Stimulated activated CD4-positive, alpha-beta T cell treated with anti-CD3 and anti-CD28 coated beads, Interleukin-1b, Interleukin-23, amount 100 ng/mL, for 1 hour (primary cell): ENCODE measurements at places on chromosomes 13 and 19.

GRCh38 chr13:103839460-103839859, 773.2 kb upstream of the SLC10A2 start:
- DNase-seq = no peak

- DNase-seq = no peak
Measured at GRCh38 chr19:2327773-2328400, 499 bp downstream of the LSM7 start.

DNA sequence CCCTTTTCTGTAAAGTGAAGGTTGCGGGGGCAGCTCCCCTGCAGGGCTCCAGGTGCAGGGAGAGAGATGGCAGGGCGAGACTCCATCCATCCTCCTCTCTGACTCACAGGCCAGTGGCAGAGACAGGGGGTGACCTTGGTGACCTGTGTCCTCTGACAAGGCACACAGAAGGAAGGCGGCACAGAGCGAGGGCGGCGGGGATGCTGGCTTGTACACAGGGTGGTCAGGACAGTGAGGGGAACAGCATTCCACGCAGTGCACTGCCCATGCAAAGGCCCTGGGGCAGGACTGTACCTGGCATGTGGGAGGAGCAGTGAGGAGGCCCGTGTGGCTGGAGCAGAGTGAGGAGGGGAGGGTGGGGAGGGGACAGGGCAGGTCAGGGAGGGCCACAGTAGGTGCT, 7.7 kb downstream of the NDUFA11 start:
- DNase-seq = no peak

- no peak for DNase-seq
Measured at GRCh38 chr19:28026636-28027035, 1186.3 kb downstream of the UQCRFS1 start.

DNA sequence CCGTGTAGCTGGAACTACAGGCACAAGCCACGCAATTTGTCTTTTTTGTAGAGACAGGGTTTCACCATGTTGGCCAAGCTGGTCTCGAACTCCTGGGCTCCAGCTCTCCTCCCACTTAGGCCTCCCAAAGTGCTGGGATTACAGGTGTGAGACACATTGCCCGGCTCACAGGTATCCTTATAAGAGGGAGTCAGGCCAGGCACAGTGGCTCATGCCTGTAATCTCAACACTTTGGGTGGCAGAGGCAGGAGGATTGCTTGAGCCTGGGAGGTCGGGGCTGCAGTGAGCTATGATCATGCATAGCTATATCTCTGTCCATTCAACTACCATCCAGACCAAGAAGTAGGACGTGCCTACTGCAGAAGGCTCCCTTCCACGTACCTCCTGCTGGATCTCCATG, 10.2 kb upstream of the IGLON5 start:
- no peak for DNase-seq

- DNase-seq = no peak
Measured at GRCh38 chr13:47000165-47000564, 103.3 kb upstream of the HTR2A start.

DNA sequence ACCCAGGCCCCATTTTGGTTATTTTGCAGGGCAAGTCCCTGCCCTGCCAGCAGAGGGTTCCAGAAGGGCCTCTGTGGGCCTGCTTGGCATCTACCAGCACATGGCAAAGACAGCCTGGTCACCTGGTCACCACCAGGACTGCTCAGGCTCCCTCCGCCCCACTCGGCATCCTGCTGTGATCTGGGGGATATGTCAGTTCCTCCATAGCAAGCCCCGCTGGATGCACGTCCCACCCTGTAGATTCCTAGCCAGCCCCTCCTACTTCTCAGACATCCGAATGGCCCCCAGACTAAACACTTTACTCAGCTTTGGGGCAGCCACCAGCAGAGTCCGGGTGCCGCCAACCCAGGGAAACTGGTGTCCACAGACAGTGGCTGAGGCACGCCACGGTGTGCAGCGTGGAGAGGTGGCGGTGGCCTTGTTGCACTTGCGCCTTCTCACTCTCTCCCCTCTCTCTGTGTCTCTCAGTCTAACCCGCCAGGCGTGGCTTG, 31.8 kb upstream of the USE1 start:
- DNase-seq = no peak

- no peak for DNase-seq
Measured at GRCh38 chr19:56110515-56111448, 10.3 kb downstream of the ZNF787 start.

GRCh38 chr19:5354403-5354802, 13.8 kb upstream of the PTPRS start:
- no peak for DNase-seq

DNA sequence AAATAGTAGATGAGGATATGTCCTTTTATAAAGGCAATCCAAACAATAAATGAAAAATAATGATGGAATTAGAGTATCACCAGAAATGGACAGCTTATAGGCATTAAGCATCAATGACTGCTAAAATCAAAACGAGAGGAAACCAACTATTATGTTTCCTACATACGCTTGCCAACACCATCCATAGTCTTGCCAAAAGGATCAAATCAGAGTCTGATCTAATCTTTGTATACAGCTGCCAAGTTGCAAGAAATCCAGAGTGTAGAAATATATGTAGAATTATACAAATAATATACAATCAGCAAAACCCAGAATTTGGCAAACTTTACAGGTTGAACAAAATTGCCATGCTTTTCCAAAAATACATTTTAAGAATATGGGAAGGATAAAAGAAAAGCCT, 1661.6 kb downstream of the SLITRK1 start:
- DNase-seq = no peak

GRCh38 chr19:14992780-14993179, 13.1 kb upstream of the SLC1A6 start:
- no peak for DNase-seq

DNA sequence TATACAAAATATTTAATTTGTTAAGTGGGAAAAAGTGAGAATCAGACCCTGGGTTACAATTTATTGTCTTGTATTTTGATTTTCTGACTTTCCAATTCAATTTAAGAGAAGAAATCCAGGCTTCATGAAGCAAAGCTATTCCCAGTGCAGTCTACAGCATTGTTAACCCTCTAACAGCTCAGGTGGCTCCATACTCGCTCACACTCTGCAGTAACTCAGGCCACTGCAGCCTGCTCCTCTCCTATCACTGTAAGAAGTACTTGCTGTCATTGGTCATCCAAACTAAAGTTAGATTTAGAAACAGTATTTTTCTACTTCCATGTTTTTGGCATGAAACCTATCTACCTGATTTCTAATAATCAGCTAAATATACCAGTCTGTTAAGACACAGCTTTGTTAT, 830.3 kb downstream of the PCDH9 start:
- DNase-seq = no peak

GRCh38 chr19:13985771-13986347, 20.3 kb downstream of the RFX1 start:
- DNase-seq = no peak

DNA sequence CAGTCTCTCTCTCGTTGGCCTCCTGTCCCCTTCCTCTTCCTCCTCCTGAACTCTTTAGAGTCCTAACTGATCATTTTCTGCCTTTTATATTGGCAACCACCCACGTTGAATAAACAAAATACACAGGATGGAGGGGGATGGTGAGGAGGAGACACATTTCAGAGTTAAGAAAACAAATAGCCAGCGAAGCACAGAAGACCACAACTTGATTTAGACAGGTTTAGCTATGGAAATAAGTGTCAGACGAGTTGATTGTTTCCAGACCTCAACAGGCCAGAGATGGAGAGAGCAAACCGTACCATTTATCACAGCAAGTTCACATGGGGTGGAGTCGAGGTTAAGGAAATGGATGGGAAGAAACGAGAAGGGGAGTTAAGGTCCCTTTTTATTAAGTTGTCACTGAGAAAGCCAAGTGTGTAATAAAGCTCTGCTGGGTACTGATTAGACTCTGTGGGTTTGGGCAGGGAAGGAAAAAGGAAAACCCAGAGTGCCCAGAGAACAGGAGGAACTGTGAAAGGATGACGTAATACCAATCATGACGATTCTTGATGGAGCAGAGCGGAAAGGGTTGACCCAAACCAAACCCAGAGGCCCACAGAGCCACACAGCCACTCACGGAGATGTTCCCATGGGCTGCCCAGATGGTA, 11.1 kb upstream of the SERP2 start:
- no peak for DNase-seq

- no peak for DNase-seq
Measured at GRCh38 chr13:49655906-49656305, 27.6 kb downstream of the ARL11 start.

- no peak for DNase-seq
Measured at GRCh38 chr19:492091-492531, 4.2 kb upstream of the MADCAM1 start.

DNA sequence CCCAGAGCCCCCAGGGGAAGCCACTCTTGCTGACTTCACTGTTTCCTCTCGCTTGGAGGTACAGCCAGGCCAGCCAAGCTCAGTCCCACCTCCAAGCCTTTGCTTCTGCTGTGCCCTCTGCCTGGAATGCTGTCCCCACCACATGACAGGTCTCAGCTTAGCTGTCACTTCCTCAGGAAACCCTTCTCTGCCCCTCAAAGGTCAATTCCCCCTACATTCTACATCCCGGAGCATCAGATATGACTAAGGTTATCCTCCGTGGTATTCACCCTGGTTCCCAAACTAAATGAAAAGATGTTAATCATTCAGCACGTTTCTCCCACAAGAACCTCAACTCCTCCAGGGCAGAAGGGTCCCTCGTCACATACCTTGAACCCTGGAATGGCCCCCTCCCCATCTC, 53.5 kb downstream of the PTPRS start:
- no peak for DNase-seq

GRCh38 chr13:86932776-86933334, 738.3 kb upstream of the SLITRK5 start:
- DNase-seq = no peak

DNA sequence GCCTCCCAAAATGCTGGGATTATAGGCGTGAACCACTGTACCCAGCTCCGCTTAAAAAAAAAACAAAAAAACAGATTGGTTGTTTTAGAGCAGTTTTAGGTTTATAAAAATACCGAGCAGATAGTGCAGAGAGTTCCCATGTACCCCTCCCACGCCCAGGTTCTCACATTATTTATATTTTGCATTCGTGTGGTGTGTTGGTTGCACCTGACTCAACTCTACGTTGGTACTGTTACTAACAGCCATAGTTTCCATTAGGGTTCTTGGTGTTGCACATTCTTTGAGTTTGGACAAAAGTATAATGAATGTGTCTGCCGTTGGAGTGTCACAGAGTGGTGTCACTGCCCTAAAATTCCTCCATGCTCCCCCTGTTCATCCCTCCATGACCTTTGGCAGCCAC, 29.1 kb downstream of the MYO9B start:
- DNase-seq = no peak

DNA sequence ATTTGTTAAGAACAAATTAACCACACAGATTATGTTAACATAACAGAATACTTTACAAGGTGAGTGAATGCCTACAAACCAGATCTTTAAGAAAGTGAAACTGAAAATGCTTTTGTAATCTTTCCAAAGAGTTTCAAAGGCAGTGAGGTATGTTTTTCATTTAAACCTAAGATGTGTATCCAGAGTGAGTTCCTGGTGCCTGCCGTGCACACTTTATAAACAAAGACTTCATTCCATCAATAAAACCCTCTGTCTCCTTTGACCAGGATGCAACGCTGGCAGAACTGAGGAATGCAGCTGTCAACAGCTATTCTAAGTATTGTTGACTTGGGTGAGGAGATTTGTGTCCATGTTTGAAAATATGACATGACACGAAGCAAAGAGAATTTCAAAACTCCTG, 344.6 kb downstream of the DNAJC15 start:
- DNase-seq = no peak

DNA sequence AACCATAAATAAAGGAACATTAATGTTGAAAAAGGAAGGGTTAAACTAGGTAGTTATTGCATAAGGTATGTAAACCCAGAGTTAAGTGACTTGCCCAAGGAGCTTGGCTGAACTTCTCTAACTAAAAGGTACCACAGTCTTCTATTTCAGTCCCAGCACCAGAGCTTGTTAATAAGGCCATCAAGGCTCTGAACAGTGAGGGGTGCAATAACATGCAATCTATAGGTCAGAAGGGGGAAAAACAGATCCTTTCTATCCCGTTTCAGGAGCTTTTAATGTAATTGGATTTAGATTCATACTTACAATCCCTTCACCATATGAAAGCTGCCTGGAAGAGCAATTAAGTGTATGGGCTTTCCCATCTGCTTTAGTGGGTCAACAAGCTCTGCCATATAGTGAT, 441.5 kb upstream of the SPRY2 start:
- DNase-seq = no peak

- DNase-seq = no peak
Measured at GRCh38 chr13:49540552-49540951, 44.8 kb downstream of the PHF11 start.

DNA sequence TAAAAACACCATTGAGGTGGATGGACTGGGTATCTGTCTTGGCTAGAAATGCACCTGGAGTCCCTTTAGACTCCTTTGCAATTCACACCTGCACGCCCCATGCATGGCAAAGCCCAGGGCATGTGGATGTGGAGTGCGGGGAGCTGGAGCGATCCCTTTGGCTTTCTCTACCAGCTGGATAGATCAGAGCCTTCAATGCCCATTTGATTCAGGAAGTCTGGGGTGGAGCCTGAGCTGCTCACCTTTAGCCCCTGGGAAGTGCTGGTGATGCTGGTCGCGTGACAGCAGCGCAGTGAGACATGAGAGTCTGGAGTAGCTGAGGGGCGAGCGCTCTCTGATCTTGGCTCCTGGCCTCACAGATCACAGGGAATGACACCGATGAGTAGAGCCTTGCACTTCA, 4.8 kb upstream of the ZNF536 start:
- no peak for DNase-seq

GRCh38 chr19:3818918-3819317, 32.7 kb upstream of the MATK start:
- DNase-seq = no peak

GRCh38 chr19:3442487-3443071, 37.7 kb downstream of the SMIM24 start:
- DNase-seq = no peak

DNA sequence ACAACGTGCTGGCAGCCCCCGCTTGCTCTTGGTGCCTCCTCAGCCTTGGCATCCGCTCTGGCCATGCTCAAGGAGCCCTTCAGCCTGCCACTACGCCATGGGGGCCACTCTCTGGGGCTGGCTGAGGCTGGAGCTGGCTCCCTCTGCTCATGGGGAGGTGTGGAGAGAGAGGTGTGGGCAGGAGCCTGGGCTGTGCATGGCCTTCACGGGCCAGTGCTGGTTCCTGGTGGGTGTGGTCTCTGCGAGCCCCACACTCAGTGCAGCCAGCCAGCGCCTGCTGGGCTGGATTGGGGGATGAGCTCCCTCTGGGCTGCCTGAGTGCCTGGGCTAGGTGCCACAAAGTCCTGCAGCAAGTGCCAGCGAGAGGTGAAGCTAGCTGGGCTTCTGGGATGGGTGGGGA, 1289.1 kb downstream of the OLFM4 start:
- DNase-seq = no peak

- DNase-seq = no peak
Measured at GRCh38 chr13:24214528-24214927, 54.0 kb downstream of the SPATA13 start.

GRCh38 chr13:103557878-103558277, 491.7 kb upstream of the SLC10A2 start:
- no peak for DNase-seq

GRCh38 chr13:80452279-80452678, 111.4 kb upstream of the SPRY2 start:
- DNase-seq = no peak

- DNase-seq = no peak
Measured at GRCh38 chr13:77779552-77780272, 82.2 kb downstream of the SLAIN1 start.

- DNase-seq = no peak
Measured at GRCh38 chr13:101639711-101640110, 187.2 kb downstream of the ITGBL1 start.

GRCh38 chr13:114080739-114081561, 51.5 kb downstream of the RASA3 start:
- no peak for DNase-seq

- peak; percentile 53 for DNase-seq
Measured at GRCh38 chr19:52993342-52994178, 20.2 kb upstream of the ERVV-1 start.
